Femur (tissue), 1 donor: ENCODE measurements at places on chromosomes 2 and 18.

DNA sequence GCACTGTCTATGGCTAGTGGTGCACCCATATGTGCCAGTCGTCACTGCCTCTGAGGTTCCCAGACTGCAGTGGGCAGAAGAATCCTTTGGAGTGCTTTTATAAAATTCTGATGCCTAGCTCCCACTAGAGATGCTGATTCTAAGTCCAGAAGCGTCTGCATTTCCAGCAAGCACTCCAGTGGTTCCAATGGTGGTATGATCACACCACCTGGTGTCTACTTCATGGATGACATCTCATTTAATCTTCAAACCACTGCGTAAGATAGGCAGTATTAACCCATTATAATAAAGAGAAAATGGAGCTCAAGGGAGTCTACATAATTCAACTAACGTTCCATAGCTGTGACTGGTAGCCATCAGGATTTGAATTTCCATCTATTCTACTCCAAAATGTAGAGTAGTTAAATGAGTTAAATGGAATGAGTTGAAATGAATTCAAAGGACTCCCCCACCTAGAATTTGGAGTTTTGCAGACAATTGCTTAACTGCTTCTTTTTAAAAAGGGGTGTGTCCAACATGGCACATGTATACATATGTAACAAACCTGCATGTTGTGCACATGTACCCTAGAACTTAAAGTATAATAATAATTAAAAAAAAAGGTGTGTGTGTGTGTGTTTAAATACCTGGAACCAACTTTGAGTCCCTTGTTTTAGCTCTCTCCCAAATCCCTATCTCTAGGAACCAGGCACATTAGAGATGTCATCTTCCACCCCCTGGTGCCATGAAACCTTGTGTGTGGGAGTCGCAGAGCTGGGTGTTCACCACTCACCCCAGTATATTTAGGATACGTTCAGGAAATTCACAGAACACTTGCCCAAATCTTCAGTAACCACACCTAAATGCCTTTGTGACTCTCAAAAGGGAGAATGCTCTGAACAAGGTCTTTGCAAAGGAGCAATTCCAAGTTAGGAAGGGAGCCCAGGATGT is 14.1 kb downstream of the LAMA3 start:
- DNase-seq, result no peak

- DNase-seq, result no peak
These were observed 53.9 kb upstream of the SEC11C start for GRCh38 chr18:59085797-59086196.

- no peak for DNase-seq
These were observed 99.1 kb downstream of the ADD2 start for GRCh38 chr2:70668911-70669310.

DNA sequence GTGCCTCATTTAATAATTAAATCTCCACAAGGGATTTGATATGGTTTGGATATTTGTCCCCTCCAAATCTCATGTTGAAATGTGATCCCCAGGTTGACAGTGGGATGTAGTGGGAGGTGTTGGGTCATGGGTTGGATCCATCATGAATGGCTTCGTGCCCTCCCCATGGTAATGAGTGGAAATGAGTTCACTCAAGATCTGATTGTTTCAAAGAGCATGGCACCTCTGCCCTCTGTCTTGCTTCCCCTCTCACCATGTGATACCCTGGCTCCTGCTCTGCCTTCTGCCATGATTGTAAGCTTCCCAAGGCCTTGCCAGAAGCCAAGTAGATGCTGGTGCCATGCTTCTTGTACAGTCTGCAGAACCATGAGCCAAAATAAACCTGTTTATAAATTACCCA is 15.0 kb upstream of the RAB27B start:
- DNase-seq, result no peak
